ENCODE measurements at places on chromosomes 7 and 10. TPM values are rescaled to one million over a fixed set of nuclear protein-coding genes. Genes with fewer than 3 reads are reported as not detected.

- no peak for DNase-seq
Measured at GRCh38 chr10:96548589-96548988, 34.9 kb upstream of the TLL2 start.

- DNase-seq, result no peak
Measured at GRCh38 chr7:113128031-113128430, 9.7 kb upstream of the SMIM30 start.

Gene PLXNA4
- total RNA-seq, result 0.27 TPM

Gene PDZD7
- total RNA-seq, result 1.3 TPM
